ENCODE measurements at places on chromosomes 5 and 9.

GRCh38 chr9:137138722-137139467, at the start of gene GRIN1:
Gene GRIN1 (plus strand): TSS chr9:137139154. CDS start chr9:137139487, 333 bp downstream.
- no peak for DNase-seq

DNA sequence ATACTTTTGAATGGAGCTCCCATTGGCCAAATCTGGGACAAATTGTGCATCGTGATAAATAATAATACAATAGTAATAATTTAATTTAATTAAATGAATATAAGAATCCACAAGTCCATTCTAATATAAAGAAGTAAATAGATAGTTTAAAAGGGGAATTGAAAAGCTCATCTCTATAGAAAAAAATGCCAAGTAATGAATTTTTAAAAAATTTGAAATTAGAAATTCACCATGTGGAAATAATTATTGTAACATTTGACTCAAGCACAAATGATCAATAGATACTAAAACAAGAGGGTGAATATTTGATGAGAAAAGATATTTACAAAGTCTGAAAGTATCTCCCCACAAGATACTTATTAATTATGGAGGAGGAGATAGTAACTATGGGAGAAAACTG, 467.4 kb downstream of the CETN3 start:
- DNase-seq = no peak

DNA sequence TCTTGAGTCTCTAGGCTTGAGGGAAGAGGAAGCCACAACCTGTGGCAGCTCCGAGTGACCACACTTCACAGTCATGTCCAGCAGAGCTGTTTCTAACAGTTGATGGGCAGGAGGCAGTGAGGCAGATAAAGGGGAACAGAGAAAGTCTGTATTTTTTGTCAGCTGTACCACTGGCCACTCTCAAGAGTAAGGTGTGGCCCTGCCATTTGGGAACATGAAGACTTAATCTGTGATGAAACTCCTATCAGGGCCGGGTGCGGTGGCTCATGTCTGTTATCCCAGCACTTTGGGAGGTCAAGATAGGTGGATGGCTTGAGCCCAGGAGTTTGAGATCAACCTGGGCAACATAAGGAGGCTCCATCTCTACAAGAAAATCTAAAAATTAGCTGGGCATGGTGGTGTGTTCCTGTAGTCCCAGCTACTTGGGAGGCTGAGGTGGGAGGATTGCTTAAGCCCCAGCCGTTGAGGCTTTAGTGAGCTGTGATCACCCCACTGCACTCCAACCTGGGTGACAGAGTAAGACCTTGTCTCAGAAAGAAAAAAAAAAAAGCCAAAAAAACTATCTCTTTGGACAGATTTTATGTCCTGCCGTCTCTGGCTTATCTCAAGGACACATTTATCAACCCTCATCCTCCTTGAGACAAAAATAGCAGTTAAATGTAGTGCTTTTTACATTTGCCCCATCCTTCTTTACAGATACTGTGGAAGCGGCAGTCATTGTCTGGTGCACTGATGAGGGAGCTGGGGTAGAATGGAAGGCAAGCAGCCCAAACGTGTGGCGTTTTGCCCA, 11.9 kb upstream of the COL15A1 start:
- DNase-seq = no peak

- no peak for DNase-seq
These were observed 181.4 kb downstream of the SH3GL2 start for GRCh38 chr9:17760250-17760649.

DNA sequence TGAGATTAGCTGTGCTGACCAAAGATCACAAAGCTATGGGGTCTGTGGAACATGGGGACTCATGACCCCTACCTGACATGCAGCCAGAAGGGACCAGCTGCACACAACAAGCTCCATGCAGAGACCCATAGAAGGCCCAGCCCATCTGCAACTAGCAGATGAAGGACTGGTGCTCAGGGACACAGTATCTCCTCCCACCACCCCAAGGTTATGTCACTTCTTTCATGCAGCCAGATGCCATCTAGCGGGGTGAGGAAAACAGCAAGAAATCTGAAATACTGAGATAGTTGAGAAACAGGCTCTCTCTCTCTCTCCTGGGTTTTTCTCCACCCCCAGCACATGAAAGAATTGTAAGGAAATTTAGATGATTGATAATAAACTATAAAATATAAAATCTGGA, 161.3 kb upstream of the DAPK1 start:
- no peak for DNase-seq

GRCh38 chr5:90640484-90641059, 82.0 kb downstream of the ADGRV1 start:
- DNase-seq = no peak

DNA sequence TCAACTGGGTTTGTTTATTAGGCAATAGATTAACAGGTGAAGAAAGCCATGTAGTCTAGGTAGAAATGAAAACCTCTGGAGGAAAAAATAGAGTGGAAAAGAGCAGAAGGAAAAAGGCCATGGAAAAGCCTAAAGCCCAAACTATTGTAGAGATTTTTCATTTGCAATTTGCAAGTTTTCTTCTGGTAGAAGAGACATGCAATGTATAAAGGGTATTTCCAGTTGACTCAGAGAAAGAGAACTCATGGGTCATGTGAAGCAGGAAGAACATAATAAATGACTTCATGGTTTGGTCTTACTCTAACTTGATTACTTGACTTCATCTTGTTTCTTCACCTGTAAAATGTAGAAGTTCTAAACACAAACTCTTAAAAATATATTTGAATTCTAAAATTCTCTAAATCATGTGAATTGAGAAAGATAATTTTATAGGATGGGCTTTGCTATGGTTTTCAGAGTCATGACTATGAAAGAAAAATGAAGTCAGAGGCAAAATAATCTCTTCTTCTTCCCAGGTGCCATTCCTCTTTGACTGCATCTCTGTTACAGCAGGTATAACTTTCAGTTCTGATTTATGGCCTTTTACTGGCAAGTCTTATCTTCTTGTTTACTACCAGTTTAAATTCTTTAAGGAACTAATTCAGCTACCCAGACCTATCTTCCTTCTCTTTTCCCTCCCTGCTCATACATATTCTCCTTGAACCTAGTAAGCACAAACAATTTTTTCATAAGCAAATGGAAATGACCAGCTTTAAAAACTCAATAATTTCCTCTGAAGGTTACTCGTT, 47.7 kb upstream of the TMC1 start:
- DNase-seq = no peak

DNA sequence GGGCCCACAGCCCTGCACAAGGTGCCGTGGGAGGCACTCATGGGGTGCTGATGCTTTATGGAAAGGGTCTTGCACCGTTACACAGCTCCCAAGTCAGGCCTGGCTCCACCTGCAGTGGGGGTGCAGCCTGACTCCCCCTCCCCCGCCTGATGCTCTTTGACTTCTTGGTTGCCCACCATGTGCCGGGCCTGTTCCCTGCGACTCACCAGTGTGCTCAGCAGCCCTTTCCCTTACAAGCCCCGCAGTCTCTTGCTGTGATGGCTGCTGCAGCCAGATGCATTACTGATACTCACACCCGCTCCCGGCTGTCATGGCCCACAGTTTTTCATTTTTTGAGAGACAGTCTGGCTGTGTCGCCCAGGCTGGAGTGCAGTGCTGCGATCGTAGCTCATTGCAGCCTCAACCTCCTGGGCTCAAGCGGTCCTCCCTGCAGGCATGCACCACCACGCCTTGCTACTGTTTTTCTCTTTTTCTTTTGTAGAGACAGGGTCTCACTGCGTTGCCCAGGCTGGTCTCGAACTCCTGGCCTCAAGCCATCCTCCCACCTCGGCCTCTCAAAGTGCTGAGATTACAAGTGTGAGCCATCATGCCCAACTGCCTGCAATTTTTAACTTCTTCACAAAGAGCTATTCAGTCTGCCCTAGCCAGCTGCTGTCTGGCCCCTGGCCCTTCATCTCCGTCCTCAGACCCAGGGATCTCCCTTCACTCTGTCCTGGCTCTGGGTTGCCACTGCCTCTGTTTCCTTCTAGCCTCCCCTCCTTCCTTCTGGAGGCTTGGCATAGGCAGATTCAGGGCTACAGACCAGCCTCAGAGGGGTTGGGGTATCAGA, 109.5 kb downstream of the RXRA start:
- DNase-seq = no peak

GRCh38 chr5:91140657-91141056, 242.5 kb downstream of the ARRDC3 start:
- no peak for DNase-seq

GRCh38 chr5:98128846-98129245, 644.6 kb upstream of the RGMB start:
- no peak for DNase-seq

DNA sequence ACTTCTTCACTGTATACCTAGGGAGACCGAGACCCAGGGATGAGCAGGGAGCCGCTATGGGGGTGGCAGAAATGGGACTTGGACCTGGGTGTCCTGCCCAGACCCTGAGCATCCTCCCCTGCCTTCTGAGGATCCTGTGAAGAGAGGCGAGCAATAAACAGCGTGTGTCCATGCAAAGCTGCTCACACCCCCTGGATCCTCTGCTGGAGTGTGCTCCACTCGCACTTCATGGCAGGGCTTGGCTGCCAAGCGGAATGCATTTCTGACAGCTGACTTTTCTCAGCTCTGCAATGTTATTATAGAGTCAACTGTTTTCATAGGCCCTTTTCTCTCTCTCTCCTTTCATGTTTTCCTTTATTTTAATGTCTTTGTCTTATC, 31.0 kb upstream of the ALDH1B1 start:
- DNase-seq = no peak

- no peak for DNase-seq
These were observed 22.0 kb downstream of the SREK1IP1 start for GRCh38 chr5:64746446-64746845.

DNA sequence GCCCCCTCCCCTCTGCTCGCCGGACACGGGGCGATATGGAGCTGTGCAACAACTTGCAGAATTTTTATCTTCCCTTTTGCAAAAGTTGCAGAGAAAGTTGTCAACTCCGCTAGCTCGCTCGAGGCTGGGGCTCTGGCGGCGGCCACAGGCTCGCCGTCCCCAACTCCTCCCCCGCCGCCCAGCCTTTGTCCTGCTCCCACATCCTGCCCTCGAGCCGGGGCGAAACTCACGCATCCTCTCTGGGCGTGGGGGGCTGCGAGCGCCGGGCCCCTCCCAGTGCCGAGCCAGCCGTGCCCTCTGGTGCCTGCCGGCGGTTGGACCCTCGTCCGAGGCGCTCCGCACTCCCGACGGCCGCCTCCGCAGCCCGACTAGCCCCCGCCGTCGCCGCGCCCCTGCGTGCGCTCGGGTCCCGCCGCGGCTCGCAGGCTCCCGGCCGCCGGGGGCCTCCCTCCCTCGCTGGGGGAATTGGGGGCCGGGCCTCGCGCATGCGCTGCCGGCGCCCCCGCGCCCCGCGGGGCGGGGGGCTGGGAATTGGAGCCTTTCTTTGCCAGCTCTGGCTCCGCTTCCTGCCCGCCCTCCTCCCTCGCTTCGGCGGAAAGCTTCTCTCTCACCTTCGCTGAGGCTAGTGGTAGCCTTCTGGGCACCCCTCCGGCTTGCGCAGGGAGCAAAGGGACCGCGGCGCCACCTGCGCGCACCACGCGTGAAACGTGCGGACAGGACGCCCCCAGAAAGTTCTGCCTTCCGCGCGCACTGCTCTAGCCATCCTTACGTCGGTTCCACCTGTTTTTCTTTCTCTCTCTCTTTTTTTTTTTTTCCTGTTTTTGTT, at the start of gene CCNJL:
Gene CCNJL, minus strand, starts transcription at position 431 of the 826 bp plus-strand sequence. CDS start 641 bp downstream, outside the sequence.
- no peak for DNase-seq

DNA sequence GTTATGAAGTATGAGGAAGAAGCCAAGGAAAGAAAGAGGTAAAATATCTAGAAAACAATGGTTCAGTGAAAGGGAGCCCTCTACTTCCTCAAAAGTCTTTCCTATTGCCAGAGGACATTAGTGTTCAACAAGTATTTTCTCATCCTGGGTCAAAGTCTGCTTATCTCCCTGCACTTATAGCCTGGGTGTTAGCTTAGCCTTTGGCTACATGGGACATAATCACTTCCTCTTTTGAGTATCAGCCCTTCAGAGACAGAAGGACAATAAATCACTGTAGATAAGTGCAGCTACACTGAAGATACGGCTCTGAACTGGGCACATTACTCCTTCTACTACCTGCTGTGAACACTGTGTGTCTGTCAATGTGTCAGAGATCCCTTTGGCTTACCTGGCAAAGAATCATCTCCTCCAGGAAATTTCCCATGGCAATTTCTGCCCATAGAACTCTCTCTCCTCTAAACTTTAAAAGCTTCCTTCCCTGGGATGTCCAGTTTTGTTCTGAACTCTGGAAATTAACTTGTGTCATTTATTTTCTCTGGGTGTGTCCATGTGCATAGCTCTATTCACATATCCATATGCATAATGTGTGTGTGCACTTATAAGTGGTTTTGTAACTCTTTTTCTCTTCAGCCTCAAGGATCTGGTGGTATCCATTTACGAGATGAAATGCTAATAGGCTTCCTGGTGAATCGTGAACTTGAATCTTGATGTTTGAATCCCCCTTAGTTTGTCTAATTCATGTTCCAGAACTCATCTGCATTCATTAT, 30.0 kb upstream of the RECK start:
- no peak for DNase-seq

DNA sequence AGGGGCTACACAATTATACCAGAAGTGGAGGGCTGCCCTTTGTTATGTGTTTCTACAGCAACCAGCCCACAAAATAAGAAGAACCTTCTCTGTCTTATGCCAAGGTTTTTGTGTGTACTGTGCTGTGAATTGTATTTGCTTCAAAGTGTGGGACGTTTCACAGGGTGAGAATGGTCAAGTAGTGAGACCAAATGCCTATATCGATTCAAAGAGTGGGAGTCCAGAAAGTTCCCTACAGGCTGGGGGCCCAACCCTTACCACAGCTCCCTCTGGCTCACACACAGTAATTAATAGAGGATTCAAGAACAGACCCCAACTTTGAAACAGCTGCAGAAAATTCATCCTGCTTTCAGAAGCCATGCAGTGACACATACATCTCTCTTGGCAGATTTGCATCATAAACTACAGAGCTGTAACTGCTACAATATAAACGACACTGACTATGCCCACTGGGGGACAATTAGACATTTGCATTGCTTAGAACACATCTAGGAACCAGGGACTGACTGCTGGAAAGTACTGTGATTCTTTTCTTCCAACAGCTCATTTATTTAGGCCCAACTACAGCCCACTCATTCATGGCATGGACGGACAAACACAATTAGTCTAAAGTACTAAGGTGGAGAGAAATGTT, 12.8 kb downstream of the ENC1 start:
- DNase-seq = no peak
